Coronary artery (tissue), 2 donors: ENCODE measurements at places on chromosomes 5 and 9.

DNA sequence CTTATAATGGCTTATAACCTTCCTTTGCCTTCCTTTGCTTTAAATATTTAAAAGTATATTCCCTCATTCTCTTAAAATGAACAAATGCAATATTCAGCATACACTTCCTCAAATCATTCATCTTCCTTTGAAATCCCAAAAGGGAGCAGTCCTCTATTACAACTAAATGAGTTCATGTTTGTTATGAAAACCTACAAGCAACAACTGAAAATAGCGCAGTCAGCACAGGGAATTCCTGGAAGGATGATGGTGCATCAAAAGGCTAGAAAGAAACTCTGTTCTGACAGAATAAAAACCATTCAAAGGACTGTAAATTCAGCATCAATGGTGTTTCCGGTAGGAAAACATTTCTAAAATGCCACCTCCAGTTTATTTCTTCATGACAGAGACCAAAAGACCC is 3.3 kb downstream of the NR6A1 start:
- no peak for DNase-seq

DNA sequence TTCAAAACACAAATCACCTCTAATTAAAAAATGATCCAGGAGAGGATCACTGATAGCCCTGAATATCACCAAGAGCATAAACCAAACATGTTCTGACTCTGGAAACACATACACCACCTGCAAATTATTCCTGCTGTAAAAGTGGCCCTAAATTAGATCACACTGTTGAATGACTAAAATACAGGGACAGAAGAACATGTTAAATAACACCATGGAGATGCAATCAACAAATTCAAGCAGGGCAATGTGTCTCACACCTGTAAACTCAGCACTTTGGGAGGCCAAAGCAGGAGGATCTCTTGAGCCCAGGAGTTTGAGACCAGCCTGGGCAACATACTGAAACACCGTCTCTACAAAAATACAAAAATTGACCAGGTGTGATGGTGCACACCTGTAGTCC is 18.2 kb upstream of the SPOUT1 start:
- no peak for DNase-seq

GRCh38 chr5:18202164-18202563 is 567.9 kb downstream of the TAF11L14 start:
- no peak for DNase-seq

- no peak for DNase-seq
Observed at GRCh38 chr9:20663133-20663532, 20.9 kb upstream of the FOCAD start.

DNA sequence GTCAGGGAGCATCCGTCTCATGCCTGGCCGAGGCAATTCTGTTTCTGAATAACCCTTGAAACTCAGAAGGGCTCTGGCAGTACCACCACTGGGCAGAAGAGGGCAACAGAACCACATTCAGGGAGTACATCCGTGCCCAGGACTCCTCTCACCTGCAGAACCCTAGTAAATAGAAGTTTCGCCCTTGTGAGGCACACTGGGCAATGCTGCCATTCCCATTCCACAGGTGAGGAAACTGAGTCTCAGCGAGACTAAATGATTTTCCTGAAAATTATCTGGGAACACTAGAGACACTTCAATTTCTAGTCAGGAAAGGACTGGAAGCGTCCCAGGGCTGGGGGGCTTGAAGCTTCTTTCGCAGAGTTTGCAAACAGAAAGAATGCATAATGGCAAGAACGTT is 74.7 kb downstream of the FGF1 start:
- peak; percentile 83 for DNase-seq
